ENCODE measurements at places on chromosomes 11 and 22. TPM values are rescaled to one million over a fixed set of nuclear protein-coding genes. Genes with fewer than 3 reads are reported as not detected.
A peak's percentile ranks its signal among the peaks of the same experiment; 100 is the strongest.

Gene FERMT3
- 219 TPM for total RNA-seq

DNA sequence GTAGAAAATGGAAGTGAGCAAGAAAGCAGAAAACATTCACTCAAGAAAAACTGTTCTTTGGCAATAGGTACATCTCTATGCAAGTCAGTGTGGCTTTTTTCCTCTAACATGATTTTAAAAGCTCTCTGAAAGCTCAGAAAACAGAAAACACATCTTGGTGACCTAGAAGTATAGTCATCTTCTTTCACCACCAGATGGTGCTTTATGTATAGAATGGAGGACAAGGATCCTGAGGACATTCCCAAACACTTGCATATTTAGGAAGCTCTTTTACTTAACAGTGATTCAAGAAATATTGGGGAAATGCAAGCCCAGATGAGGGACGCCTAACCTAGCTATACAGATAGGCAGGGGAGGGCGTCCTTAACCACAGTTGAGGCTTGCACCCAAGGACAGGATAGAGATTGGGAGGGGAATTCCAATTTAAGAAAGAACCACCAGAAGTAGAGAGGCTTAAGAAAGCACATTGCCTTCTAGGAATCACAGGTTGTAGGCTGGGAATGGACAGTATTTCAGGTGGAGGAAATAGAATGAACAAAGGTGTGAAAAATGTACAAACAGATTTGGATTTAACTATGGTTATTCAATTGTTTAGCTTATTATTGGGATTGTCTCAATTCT, 13.8 kb upstream of the CCDC81 start:
- H3K4me1 ChIP-seq = no peaks in the 10 kb centered on the region
- H3K4me3 ChIP-seq = no peak overlapping the region
- no peak overlapping the region for H3K27ac ChIP-seq
- DNase-seq = no peak

DNA sequence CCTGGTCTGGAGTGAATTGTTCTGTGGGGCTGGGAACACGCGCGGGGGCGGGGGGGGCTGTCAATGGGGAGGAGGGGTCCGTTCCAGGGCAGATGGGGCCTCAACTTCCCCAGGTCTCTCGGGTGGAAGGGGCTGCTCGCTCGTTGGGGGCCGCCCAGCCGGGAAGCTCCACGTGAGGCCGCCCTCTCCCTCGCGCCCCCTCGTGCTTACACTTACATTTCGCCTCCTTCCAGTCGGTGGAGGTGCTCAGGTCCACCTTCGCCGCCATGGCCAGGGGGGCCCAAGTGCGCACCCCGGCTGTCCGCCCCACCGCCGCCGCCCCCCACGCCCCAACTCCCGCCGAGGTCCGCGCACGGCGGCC, 452 bp downstream of the MACROD1 start:
- no peaks in the 10 kb centered on the region for H3K27me3 ChIP-seq
- H3K4me3 ChIP-seq = peak overlapping the region; percentile 84
- no peak overlapping the region for H3K27ac ChIP-seq
- H3K4me1 ChIP-seq = peaks cover 7% of the 10 kb centered on the region
- no peak for DNase-seq

- DNase-seq = no peak
- H3K36me3 ChIP-seq = no peaks in the 10 kb centered on the region
- H3K4me1 ChIP-seq = no peaks in the 10 kb centered on the region
- H3K27ac ChIP-seq = no peak overlapping the region
- H3K4me3 ChIP-seq = no peak overlapping the region
These were observed 349.9 kb downstream of the CNTN5 start for GRCh38 chr11:99370549-99371216.

DNA sequence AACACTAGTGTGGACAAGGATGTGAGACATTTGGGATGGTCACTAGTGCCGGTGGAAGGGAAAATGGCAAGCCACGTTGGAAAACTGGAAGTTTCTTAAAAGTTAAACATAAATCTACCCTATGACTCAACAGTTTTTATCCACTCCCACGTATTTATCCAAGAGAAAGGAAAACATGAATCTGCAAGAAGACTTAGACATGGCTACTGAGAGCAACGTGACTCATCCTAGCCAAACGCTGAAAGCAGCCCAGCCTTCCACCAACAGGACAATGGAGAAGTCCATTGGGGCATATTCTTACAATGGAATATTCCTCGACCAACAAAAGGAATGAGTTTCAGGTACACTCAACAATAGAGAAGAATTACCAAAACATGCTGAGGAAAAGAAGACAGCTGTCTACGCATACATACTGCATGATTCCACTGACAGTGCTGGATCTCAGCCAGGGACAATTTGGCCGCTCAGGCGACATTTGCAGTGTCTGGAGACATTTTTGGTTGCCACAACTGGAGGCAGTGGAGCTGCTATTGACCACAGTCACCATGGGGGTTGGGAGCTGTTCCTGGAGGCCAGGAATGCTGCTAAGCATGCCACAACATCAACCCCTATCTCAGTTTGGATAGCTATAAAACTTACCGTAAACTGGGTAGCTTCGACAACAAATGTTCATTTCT, 21.2 kb downstream of the SYT13 start:
- H3K36me3 ChIP-seq = no peaks in the 10 kb centered on the region
- H3K27me3 ChIP-seq = peaks cover 36% of the 10 kb centered on the region
- DNase-seq = no peak
- no peak overlapping the region for H3K27ac ChIP-seq

GRCh38 chr11:6962673-6963072, 36.4 kb downstream of the ZNF215 start:
- no peak overlapping the region for H3K27ac ChIP-seq
- no peaks in the 10 kb centered on the region for H3K27me3 ChIP-seq
- H3K4me1 ChIP-seq = no peaks in the 10 kb centered on the region
- no peaks in the 10 kb centered on the region for H3K36me3 ChIP-seq
- H3K4me3 ChIP-seq = no peak overlapping the region

DNA sequence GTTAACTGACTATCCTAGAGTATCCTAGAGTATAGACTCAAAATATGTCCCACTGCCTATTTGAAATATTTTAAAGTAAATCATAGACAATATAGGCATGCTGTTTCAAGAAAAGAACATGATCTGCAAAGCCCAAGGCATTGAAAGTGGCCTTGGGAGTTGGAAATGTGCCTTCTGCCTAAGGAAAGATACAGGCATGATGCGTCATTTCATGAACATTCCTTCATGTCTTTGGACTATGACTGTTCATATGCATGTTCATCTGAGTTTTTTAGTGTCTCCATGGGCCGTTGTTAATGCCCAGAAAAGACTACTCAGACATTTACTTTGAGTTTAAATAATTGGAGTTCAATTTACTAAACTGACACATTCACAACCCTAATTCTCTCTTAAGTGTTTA, 69.7 kb upstream of the PRDM11 start:
- peaks cover 7% of the 10 kb centered on the region for H3K27me3 ChIP-seq
- no peak overlapping the region for H3K4me3 ChIP-seq
- no peak overlapping the region for H3K27ac ChIP-seq
- H3K36me3 ChIP-seq = no peaks in the 10 kb centered on the region

Measured in activated naive CD8-positive, alpha-beta T cell treated with anti-CD3 and anti-CD28 coated beads, Interleukin-2, amount 10 ng/mL, durations not matched to agents 7 days and 5 days (primary cell).